Activated CD8-positive, alpha-beta T cell treated with anti-CD3 and anti-CD28 coated beads for 36 hours (primary cell): ENCODE measurements at places on chromosomes 6 and 20.

- DNase-seq: no peak
These were observed 16.7 kb upstream of the E2F1 start for GRCh38 chr20:33702861-33703260.

GRCh38 chr20:53395188-53395923 lies 198.3 kb downstream of the ZNF217 start:
- DNase-seq: no peak

GRCh38 chr20:59204165-59204894 lies 40.7 kb downstream of the ZNF831 start:
- DNase-seq: peak; percentile 32

DNA sequence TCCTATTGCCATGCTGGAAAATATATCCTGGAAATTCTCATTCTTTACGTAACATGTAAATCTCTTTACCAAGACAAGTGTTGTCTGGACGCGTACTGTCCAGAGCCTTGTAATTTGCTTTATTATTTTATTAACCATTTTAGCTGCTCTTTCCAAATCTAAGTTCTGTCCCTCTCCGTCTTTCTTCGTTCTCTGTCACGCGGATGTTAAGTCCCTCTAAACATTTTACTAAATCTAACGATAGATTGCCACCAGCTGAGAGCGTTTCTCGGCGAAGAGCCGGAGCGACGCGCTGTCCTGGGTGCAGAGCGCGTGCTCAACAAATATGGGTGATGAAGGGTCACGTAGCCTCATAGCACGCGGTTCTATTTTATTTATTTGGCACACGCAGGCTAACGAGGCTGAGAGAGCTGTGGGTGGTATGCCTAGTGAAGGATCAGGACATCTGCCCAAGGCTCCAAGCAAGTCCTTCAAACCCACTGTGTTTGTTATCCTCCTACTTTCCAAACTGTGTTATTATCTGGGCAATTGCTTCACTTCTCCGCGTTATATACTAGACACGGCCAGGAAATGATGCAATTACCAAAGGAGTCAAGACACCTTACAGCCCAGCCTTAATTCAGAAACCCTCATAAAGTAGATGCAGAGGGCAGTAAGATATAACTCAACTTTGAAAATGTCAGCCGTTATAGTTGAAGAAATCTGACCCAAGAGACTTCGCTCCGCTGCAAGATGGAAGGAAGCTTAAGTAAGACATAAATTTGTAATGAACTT lies 10.0 kb upstream of the NCOA7 start:
- DNase-seq: peak; percentile 68

DNA sequence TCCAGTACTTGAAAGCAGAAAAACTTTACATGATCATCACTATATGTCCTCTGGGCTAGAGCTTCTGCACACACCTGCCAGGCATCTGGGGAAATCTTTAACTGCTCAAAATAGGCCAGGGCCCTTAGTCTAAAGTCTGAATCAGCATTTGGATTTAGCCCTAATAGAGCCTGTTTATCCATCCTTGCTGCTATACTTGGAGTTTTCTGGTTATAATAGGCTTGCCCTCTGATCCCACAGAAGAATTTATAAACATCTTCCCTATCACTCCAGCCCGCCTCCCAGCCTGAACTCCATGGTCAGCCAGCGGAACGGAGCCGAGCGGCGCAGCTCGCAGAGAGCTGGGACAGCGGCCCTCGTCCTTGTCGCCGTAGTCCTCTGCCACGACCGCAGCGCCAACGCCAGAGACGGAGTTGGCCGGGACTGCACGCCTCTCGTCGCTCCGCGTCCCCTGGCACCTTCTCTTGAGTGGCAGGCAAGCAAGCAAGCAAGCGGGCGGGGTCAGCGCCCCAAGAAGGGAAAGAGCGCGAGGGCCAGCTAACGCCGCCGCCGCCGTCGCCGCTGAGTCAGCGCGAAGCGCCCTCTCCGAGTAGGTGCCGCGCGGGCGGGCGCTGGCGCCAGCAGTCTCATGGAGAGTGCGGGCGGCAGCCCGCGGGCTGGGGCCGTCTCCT lies 25.4 kb upstream of the ASIP start:
- DNase-seq: peak; percentile 77

DNA sequence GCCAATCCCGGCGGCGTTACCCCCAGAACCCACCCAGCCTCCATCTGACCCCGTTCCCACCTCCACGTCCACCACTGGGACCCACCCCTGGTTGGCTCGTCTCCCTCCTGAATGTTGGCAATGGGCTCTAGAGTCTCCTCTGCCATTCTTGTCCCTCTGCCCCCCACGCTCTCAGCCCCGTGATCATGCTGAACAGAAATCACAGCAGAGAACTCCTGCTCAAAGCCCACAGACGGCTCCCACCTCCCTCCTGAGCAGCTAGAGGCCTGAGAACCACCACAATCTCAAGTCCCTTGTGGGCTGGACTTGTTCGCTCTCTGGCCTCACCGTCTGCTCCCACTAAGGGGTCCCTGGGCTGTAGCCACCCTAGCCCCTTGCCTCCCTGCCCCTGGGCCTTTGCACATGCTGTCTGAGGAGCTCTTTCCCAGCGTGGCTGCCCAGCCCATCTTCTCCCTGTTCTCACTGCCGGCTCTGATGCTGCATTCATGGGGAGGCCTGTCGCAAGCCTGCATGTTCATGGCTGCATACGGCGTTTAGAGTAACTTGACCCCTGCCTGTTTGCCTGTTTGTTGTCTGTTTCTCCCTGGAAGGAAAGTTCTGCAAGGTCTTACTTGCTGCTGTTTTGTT lies 11.2 kb upstream of the FRMD1 start:
- no peak for DNase-seq

DNA sequence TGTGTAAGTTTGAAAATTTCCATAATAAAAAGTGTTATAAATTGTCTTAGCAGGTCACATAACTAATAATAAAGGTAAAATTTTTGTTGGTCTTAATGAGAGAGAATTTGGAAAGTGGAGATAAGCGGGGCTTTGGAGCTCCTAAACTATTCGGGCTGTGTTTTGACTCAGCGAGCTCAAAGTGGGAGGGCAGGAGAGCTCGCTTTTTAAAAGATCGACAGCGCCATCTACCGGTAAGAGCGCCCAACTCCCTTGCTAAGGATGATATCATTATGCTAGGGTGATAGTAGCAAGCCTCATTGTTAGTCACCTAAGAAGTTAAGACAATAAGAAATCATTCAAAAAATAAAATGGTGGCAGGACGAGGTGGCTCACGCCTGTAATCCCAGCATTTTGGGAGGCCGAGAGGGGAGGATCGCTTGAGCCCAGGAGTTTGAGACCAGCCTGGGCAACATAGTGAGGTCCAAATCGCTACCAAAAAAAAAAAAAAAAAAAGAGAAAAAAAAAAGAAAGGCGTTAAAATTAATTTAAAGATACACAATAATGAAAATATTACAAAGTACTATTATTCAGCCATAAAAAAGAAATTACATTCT lies 24.8 kb downstream of the C6orf15 start:
- peak; percentile 92 for DNase-seq

GRCh38 chr20:22489626-22490286 lies 94.6 kb downstream of the FOXA2 start:
- no peak for DNase-seq

DNA sequence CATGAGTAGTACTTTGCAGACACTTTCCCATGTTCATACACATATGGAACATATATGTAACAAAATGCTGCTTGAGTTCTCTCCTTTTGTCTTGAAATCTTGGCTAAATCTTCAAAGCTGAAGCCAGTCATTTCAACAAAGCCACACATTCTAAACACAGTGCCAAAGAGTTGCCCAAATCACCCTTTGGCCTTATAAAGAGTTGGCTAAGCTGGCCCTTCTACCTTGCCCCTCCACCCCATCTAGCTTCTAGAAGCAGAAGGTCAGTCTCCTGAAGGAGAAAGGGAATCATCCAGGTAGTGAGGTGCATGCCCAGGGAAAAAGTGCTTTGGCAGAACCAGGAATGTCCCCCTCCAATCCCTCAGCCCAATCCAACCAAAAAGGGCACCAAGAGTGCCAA lies 58.3 kb downstream of the ALDH8A1 start:
- DNase-seq: no peak

- no peak for DNase-seq
These were observed 340.7 kb downstream of the ADGRB3 start for GRCh38 chr6:68975816-68976215.

DNA sequence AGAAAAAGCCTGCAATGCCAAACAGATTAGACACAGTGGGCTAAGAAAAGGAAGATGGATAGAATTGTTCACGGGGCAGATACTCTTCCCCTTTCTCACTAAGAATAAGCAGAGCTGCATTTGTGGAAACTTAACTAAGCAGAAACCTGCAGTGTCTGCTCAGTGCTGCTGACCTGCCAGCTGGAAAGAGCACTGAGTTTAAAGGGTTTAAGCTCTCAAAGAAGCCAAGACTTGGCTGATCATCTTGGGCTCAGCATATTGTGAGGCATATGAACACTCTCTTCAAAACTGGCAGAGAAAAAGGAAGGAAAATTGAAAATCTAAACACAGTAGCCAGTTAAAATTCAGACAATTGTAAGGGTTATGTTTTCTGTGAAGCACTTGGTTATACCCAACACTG lies 711.1 kb upstream of the EPHA7 start:
- DNase-seq: no peak

DNA sequence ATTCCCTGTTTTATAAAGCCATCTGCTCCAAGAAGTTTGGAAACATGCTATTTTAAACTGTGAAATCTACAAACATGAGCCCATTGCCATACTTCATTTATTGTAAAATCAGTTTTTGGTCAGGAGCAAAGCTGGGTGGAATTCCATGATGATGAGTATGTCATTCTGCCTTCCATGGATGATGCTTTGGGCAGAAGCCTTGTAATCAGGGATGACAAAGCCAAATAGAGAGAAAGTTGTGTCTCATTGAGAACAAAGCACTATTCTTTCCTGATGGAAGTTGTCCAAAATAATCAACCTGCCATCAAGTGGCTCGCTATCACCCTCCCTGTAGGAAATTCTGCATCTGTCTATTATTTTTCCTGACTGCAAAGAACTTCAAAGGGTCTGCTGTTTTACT lies 313.0 kb upstream of the DEFB112 start:
- DNase-seq: no peak

GRCh38 chr6:107622269-107622668 lies 132.4 kb downstream of the SOBP start:
- DNase-seq: no peak

DNA sequence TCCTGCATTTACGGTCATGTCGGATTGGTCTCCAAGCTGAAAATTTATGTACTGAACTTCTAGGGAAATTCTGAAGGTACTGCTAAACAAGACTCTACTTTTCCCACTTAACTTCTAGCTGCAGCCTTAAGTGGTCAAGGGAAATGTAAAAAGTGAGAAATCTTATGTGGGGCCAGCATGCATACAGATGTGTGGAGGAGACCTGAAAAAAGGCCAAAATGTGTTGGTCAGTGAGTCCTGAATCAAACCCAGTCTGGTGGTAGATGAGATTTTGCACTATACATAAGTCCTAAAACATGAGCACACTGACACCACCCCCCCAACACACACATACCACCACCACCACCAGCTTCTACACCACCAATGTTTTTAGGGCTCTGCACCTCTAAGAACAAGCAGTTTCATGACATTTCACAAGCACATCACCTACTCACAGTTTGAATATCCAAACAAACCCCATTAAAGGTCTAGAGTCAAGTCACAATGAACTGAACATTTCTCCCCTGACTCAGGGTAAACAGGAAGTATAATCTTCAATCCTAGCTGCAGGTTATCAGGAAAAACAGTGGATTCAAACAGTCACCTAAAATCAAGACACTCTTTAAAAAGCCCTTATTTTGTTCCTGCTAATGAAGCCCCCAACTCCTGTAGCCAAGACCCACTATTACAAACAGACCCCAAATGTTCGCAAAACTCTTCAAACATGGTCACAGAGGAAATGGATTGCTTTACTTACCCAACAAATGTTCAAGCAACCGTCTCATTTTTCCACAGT lies 1.6 kb downstream of the ZMYND8 start:
- peak; percentile 43 for DNase-seq

GRCh38 chr6:166464068-166465002 lies 81.6 kb upstream of the MPC1 start:
- no peak for DNase-seq

GRCh38 chr6:8556370-8557013 lies 121.1 kb upstream of the SLC35B3 start:
- no peak for DNase-seq

GRCh38 chr6:169803816-169804340 lies 52.5 kb downstream of the ERMARD start:
- DNase-seq: no peak

DNA sequence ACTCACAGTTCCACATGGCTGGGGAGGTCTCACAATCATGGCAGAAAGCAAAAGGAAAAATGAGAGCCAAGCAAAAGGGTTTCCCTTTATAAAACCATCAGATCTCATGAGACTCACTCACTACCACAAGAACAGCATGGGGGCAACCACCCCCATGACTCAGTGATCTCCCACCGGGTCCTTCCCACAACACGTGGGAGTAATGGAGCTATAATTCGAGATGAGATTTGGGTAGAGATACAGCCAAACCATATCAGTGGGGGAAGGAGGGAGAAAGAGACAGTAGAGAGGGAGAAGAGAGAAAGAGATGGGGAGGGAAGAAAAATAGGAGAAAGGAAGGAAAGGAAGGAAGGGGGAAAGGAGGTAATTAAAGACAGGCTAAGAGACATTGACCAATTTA lies 30.1 kb downstream of the GMDS start:
- peak; percentile 27 for DNase-seq

DNA sequence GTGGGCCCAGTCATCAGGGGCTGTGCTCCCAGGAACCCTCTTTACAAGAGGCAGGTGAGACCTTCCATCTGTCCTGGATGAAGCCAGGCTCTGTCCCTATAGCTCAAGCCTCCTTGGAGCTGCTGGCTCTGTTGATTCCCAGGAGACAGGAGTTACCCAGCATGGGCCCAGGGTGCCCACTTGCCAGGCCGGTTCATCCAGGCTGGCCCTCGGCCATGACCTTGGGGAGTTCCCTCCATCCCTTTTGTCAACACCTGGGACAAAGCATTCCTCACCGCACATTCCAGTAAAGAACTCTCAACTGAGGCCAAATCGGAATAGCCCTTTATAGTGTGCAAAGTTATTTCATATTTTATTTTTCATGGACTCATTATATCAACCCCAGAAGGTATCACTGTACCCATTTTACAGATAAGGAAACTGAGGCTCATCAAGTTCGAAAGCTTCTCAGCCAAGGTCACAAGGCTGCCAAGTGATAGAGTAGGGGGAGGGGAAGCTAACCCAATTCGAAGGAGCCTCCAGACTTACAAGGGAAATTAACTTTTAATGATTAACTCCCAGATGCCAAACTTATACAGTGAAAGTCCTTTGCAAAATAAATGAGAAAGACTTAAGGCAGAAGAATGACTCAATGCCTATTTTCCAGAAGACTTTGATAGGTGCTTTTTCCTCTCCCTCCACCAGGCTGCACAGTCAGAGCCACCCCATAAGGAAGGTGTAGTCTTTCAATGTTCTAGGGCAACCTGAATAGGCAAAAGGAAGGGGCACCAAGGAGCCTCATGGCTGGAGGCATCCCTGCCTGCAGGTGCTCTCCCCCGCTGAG lies 18.5 kb downstream of the SDC4 start:
- DNase-seq: no peak
